ENCODE measurements at places on chromosomes 6 and 20.

DNA sequence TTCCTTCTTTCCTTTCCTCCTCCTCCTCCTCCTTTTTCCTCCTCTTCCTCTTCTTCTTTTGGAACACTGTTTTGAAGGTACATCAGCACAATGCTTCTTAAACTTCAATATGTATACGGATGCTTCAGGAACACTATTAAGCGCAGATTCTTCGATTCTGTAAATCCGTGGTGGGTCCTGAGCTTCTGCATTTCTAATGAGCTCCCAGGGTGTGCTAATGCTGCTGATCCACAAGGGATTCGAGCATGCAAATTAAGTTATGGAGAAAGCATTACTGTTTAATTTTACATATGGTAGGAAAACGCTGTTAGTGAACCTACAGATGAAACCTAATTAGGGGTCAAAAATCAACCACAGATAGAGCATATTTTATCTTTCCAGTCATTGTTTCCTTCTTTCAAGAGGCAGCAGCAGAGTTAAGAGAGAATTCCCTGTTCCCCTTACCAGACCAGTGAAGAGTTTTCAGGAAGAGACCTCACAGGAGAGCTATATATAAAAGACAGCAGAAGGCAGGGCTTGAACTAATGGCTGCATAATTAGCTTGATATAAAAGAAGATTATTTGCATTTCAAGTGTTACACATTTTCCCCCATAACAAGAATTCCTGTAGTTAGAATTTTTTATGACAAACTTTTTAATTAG lies 47.2 kb downstream of the KIF13A start:
- DNase-seq, result no peak

DNA sequence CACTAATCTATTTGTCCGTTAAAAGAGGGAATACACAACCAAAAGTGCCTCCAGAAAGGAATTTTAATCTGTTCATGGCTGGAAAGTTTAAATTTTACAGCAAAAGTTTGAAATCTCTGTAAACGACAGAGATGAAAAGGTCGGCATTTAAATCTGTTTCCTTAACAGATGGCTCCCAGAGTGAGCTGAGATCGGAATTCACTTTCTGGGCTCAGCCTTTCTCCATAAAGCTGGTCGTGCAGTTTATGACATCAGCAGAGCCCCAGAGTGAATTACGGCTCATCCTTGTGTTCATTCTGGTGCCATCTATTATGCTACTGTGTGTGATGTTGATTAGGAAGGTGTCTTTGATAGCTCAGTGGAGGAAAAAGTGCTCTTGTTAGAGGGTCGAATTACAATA lies 117.6 kb upstream of the ZFP64 start:
- DNase-seq, result no peak

DNA sequence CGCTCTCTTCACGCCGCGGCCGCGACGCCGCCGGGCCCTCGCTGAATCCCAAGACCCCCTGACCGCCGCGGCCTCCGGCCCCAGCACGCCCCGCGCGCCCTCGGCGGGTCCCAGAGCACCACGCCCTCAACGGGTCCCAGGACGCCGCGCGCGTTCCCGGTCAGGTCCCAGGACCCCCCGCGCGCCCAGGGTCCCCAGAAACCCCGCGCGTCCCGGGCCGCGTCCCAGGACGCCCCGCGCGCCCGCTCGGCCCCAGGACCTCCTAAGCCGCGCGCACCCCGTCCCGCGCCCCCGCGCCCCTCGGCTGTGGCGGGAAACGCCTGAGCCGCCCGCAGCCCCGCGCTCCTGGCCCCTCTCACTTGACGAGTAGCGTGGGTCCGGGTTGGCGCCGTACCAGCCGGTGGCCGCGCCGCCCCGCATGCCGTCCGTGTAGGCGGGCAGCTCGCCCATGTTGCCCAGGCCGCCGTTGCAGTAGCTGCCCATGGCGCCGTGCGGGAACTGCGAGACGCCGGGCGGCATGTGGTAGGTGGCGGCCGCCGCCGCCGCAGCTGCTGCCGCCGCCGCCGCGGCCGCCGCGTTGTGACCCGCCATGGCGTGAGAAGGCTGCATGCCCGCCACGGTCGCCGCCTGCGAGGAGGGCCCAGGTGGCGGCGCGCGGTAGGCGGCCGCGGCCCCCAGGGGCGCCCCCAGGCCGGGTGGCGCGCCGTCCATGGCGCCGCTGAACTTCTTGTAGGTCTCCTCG lies 556 bp downstream of the NKX2-4 start:
- peak; percentile 50 for DNase-seq

DNA sequence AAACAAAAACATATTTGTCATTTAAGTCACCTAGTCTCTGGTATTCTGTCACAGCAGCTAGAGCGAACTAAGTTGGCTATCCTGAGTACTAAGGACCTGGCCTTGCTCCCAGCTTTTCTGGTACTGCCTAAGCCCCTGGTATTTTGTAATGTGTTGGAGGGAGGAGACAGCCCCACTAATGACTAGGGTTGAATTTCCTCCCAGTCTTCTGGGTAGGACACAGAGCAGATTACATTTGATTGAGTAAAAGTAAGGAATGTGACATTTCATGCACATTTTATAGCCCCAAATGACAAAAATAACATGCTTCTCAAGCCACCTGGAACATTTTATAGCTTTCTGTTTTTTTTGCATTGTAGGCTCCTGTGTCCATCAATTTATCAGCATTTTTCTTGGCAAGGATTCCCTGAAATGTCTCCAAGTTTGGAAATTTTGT lies 47.9 kb upstream of the DDR1 start:
- DNase-seq, result no peak

GRCh38 chr20:2210646-2211552 lies 84.9 kb upstream of the TGM3 start:
- no peak for DNase-seq

DNA sequence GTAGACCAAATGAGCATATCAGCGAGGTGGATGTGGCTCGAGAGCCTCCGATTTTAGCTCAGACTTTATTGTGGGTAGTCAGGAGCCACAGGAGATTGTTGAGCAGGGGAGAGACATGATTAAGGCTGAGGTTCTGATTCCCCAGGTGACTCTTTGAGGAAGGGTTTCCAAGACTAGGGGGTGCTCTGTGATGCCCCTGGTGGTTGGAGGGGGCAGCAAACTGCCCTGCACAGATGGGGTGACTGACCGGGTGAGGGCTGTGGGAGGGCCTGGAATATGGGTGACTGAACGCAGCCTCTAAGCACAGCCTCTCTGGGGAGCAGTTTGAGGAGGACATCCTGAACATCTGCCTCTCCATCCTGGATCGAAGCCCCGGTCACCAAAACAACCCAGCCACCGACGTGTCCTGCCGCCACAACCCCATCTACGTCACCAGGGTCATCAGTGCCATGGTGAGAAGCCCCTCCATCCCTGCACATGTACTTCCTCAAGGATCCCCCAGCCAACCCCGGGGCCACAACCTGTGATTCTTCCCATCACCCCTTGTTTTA lies 17.0 kb downstream of the TGM6 start:
- DNase-seq, result no peak

GRCh38 chr20:62358171-62359042 lies 8.7 kb downstream of the LAMA5 start:
- no peak for DNase-seq

GRCh38 chr20:40054311-40054710 lies 634.7 kb downstream of the MAFB start:
- DNase-seq, result no peak

- DNase-seq, result no peak
These were observed 4.2 kb downstream of the ERGIC3 start for GRCh38 chr20:35546127-35546526.

DNA sequence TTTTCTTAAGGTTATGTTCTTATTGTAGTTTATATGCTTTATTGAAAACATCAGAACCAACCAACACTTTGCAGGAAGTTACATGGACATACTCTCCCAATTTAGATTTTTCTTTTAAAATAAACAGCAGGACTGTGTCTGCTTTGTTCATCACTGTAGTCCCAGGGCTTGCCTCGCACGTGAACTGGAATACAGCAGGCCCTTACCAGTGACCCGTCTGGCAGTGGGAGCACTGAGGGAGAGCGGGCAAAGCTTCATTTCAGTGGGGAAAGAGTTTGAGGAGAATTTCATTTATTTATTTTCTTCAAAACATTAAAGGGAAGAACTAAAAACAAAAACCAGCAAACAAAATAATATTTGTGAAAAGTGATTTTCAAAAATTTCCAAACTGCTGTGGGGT lies 230.8 kb downstream of the PAX1 start:
- DNase-seq, result no peak

GRCh38 chr20:35134880-35135279 lies 12.3 kb downstream of the EDEM2 start:
- DNase-seq, result no peak

DNA sequence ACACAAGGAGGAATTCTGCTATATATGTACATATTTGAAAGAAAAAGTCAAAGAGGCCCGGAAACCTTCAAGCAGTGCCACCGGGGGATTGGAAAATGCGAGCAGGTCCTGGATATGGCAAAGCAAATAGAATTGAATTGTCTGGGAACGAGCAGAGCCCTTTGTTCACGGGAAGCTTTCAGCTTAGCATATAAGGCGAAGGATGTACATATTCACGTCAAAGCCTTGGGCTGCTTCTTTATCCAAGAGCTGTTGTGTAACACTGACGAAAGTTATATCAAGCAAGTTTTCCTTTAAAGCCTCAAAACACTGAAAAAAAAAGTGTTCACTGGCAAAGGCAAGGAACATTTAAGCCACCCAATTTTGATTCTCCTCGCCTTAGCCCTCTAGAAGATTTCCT lies 171.0 kb downstream of the GPX5 start:
- no peak for DNase-seq

DNA sequence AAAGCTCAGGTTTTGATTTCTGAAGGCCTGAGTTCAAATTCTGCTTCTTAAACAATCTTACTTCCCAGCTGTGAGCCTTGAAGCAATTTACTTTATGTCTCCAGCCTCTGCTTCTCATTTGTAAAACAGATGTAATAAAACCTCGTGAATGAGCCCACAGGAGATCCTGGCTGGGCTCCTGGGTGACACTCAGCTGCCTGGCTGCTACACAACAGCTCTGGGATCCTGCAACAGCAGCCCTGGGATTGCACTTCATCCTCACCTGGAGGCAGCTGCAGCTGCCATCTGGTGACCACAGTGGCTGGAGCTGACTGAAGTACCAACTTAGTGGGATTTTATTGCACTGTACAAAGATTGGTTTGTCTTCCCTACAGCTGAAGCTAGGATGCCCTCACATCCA lies 98.6 kb downstream of the NDUFAF5 start:
- no peak for DNase-seq

- no peak for DNase-seq
These were observed 47.1 kb upstream of the PNRC1 start for GRCh38 chr6:89033461-89033860.

- DNase-seq, result peak; percentile 60
These were observed 159.9 kb downstream of the OR2B2 start for GRCh38 chr6:27752038-27752885.

GRCh38 chr6:17842014-17842776 lies 135.5 kb upstream of the NUP153 start:
- DNase-seq, result no peak

DNA sequence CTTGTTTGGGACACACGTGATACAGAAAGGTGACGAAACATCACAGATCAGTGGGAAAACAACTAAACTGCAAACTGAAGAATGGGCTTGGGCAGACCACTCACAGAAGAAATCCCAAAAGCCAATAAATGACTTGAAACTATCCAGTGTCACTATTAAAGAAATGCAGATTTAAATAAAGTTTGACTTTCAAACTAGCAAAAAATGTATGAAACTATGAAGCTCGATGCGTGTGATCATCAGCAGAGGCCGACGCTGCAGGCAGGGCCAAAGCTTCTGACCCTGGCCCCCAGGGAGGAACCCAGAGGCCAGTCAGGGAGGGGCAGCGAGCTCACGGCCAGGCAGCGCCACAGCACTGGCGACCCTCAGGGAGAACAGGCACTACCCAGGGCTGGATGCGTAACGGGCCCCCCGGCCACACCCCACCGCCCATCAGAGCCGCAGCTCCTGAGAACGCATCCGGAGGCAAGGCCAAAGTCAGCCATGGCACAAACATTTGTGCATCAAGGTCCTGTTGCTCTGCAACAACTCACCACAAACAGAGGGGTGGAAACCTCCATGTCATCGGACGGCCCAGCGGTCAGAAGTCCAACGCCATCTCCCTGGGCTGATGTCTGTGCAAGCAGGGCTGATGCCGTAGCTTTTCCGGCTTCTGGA lies 94.1 kb downstream of the YTHDF1 start:
- DNase-seq, result peak; percentile 5

DNA sequence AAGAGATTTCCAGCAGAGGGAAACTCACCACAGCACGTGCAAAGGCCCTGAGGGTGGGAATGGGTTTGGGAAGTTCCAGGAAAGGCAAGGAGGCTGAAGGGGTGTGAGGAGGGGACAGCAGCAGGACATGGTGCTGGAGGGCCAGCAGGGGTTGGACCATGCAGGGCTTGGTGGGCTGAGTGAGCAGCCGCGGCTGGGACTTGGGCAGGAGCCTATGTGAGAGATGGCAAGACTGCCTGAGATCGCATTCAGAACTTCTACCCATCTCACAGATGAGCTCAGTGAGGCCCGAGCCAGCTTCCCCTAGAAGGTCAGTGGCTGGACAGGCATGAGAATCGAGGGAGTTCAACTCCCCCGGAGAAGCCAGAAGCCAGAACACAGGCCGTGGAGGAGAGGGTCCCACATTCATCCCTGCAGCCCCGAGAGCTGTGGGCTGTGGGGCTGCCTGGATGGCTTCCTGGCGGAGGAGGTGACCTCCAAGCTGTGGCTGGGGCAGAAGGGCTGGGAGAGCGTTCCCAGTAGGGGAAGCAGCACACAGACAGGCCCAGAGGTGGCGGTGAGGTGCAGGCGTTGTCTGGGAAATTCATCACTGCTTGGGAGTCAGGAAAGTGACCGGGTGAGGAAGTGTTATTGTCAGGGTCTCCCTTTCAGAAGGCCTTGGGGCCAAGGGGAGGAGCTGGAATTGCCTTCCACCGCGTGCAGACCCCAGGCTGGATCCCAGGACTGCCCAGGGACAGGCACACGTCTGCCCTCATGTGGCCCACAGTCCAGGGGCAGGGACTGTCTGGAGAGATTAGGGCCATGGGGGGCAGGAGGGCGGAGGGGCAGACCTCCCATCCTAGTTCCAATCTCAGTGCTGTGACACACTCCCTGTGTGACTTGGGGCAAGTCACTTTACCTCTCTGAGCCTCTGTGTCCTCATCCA lies 103.8 kb downstream of the CEBPB start:
- DNase-seq, result no peak

DNA sequence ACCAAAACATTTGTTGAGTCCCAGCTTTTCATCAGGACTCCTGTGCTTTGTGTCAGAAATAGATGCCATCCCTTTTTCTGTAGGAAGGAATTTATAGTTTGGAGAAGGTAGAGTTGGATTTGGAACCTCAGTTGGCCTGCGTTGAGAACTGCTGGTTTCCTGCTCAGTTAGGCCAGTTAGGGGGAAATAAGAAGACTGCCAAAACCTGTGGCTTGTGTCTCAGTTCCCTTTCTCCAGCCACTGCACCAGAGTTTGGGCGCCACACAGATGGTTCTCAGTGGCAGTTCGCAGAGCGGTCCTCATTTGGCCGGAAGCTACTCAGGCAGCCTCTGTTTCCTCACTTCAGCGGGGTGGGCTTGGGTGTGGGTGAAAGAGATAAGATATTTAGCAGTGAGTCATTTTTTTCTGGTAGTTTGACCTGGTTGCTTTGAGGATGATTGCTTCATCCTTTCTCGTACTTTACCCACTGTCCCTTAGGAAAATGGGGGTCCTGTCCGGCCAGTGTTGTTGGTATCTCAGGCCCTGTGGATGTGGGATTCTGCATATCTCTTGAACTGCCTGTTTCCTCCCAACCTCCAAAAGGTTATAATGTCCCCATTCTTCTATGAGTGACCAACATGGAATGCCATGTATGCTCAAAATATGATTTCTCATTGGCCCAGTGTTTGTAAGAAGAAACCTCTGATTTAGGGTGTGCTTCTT lies 53.7 kb downstream of the JARID2 start:
- DNase-seq, result peak; percentile 66
